Thymus (tissue), 14 donors: ENCODE measurements at places on chromosomes 5 and 9.
A peak's percentile ranks its signal among the peaks of the same experiment; 100 is the strongest.

DNA sequence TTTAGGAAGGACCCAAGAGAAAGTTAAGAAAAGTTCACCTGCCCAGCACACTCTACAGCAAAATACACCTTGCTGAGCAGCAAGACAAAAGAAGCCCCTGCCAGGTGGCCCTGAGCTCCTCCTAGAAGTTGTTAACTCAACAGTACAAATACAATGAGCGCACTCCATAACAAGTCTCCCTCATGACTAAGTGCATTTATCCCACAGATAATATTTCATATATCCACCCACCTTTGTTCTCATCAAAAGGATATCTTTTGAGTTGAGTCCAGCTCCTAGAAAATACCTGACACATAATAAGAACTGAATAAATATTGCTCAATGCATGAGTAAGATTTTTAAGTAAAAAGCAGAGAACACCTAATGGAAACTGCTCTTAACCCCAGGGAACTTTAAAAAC, 73.3 kb downstream of the ABCA1 start:
- H3K4me1 ChIP-seq, result peaks cover 3% of the 10 kb centered on the region
- DNase-seq, result no peak
- H3K4me3 ChIP-seq, result no peak overlapping the region

DNA sequence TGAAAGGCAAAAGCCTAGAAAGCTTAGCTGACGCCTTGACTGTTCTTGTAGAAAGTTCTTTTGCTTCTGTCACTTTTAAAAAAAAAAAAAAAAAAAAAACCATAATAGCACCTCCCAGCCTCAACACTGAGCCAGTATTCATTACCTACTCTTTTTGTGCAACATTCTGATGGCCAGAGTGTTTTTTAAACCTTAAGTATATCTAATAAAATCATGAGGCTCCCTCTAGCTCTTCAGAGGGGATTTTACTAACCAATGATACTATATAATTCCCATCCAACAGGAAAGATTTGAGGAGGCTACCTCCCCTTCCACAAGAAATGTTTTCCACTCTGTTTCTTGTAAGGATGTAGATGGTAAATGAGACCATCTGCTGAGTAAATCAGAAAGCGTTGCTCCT, 3.9 kb downstream of the BNC2 start:
- no peak for DNase-seq
- H3K27me3 ChIP-seq, result peaks cover 45% of the 10 kb centered on the region
- no peaks in the 10 kb centered on the region for H3K36me3 ChIP-seq
- H3K4me1 ChIP-seq, result peaks cover 3% of the 10 kb centered on the region
- H3K27ac ChIP-seq, result no peak overlapping the region

GRCh38 chr5:125926172-125926571, 497.0 kb upstream of the GRAMD2B start:
- H3K27me3 ChIP-seq, result no peaks in the 10 kb centered on the region
- DNase-seq, result no peak
- H3K4me1 ChIP-seq, result no peaks in the 10 kb centered on the region

- no peaks in the 10 kb centered on the region for H3K4me1 ChIP-seq
- DNase-seq, result no peak
- H3K27ac ChIP-seq, result no peak overlapping the region
- H3K27me3 ChIP-seq, result no peaks in the 10 kb centered on the region
Measured at GRCh38 chr5:143659599-143660238, 152.2 kb upstream of the HMHB1 start.

DNA sequence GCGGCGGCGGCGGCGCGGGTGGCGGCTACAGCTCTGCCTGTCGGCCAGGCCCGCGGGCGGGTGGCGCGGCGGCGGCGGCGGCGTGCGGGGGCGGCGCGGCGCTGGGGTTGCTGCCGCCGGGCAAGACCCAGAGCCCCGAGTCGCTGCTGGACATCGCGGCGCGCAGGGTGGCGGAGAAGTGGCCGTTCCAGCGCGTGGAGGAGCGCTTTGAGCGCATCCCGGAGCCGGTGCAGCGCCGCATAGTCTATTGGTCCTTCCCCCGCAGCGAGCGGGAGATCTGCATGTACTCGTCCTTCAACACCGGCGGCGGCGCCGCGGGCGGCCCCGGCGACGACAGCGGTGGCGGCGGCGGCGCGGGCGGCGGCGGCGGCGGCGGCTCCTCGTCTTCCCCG, 296 bp downstream of the ZSWIM6 start:
- peaks cover 18% of the 10 kb centered on the region for H3K4me1 ChIP-seq
- peaks cover 59% of the 10 kb centered on the region for H3K27me3 ChIP-seq
- peak overlapping the region; percentile 91 for H3K4me3 ChIP-seq
- no peaks in the 10 kb centered on the region for H3K36me3 ChIP-seq
- peak; percentile 61 for DNase-seq
- H3K27ac ChIP-seq, result peak overlapping the region; percentile 88

- no peaks in the 10 kb centered on the region for H3K36me3 ChIP-seq
- no peaks in the 10 kb centered on the region for H3K27me3 ChIP-seq
- DNase-seq, result no peak
- no peak overlapping the region for H3K27ac ChIP-seq
- no peaks in the 10 kb centered on the region for H3K4me1 ChIP-seq
Measured at GRCh38 chr5:88290801-88291200, 22.2 kb upstream of the TMEM161B start.

DNA sequence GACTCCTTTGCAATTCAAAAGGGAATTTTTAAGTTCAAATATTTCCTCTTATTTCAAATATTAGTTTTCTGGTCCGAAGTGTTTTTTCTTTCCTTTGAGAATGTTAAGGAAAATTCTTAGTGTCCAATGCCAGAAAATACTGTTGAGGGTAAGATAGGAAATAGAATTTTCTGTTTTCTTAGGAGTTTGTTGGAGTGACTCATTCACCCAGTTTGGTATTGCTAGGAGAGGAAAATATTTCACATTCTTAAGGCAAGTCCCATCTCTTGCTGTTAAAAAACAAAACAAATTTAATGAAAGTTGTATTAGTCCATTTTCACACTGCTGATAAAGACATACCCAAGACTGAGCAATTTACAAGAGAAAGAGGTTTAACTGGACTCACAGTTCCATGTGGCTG, 349.2 kb upstream of the ADAMTSL1 start:
- DNase-seq, result no peak
- H3K27ac ChIP-seq, result no peak overlapping the region
- H3K4me3 ChIP-seq, result no peak overlapping the region
- H3K27me3 ChIP-seq, result no peaks in the 10 kb centered on the region

DNA sequence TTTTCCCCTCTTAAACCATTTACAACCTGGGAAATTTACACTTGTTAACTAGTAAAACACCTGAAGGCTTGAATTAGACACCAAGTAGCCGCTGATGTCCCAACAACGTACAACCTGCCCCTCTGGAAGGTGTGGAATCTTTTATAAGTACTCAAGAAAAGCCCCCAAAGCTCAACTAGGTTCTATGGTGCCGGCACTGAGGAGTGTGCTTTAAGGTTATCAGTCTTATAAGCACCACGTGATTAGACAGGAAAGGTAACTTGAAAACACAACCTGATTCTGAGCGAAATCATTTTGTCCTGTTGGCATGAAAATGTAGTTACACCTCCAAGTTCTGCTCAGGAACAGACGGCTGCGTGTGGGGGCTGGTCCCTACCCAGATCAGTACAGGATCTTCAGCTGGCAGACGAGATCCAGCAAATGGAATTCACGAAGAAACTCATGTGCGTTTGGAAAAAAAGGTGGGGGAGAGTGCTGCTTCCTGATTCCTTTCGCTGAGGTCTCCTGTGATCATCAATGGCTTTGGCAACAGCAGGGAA, 195.5 kb downstream of the MEF2C start:
- DNase-seq, result no peak
- H3K4me1 ChIP-seq, result no peaks in the 10 kb centered on the region
- H3K27me3 ChIP-seq, result peaks cover 85% of the 10 kb centered on the region
- H3K4me3 ChIP-seq, result no peak overlapping the region

GRCh38 chr9:111926421-111926875, 29.8 kb downstream of the UGCG start:
- DNase-seq, result peak; percentile 87
- no peak overlapping the region for H3K4me3 ChIP-seq
- no peaks in the 10 kb centered on the region for H3K27me3 ChIP-seq
- H3K4me1 ChIP-seq, result peaks cover 21% of the 10 kb centered on the region

- DNase-seq, result no peak
- no peaks in the 10 kb centered on the region for H3K27me3 ChIP-seq
- no peak overlapping the region for H3K27ac ChIP-seq
- no peaks in the 10 kb centered on the region for H3K4me1 ChIP-seq
- no peak overlapping the region for H3K4me3 ChIP-seq
Measured at GRCh38 chr9:90290716-90291485, 351.7 kb downstream of the DIRAS2 start.

- no peak for DNase-seq
- no peaks in the 10 kb centered on the region for H3K36me3 ChIP-seq
- H3K4me3 ChIP-seq, result no peak overlapping the region
- H3K27me3 ChIP-seq, result no peaks in the 10 kb centered on the region
- no peaks in the 10 kb centered on the region for H3K4me1 ChIP-seq
Measured at GRCh38 chr5:142578161-142578830, 107.6 kb downstream of the FGF1 start.

DNA sequence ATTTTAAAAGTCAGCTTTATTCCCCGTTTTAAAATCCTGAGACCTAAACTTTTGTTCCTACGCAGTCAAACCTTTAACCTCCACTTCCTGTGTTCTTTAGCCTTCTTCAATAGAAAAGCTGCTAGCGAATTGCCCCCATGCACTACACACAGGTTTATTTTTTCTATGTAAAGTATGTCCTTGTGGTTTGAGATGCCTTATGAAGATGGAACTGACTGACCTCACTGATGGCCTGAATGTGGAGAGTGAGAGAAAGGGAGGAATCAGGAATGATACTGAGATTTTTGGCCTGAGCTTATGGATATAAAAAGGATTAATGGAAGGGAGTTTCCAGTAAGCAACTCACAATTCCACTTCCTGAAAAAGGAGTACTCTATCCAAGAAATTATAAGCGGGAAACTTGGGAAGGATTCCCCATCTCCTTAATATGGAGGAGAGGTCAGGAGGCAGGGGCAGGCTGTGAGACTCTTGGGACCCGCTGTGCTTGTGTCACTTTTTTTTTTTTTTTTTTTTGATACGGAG, 89.5 kb downstream of the UGCG start:
- no peak overlapping the region for H3K4me3 ChIP-seq
- H3K36me3 ChIP-seq, result no peaks in the 10 kb centered on the region
- H3K27me3 ChIP-seq, result no peaks in the 10 kb centered on the region
- no peaks in the 10 kb centered on the region for H3K4me1 ChIP-seq
- H3K27ac ChIP-seq, result peak overlapping the region; percentile 31

- H3K27me3 ChIP-seq, result no peaks in the 10 kb centered on the region
- no peak overlapping the region for H3K27ac ChIP-seq
- H3K4me1 ChIP-seq, result no peaks in the 10 kb centered on the region
- DNase-seq, result no peak
- H3K4me3 ChIP-seq, result no peak overlapping the region
Measured at GRCh38 chr5:175290379-175290778, 153.6 kb downstream of the DRD1 start.

DNA sequence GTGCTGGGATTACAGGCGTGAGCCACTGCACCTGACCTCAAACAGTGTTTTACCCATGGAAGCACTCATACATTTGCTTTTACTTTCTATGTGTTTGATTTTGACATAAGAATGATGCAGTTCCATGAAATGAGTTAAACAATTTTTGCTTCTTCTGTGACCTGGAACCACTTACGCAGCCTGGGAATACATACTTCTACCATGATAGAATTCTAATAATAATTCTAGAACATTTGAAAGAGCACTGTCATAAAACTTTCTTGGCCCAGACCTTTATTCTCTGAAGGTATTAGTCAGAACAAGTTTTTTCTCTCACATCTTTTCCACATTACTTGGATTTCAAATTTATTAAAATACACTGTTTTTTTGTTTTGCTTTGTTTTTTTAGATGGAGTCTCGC, 25.3 kb upstream of the COL5A1 start:
- H3K4me3 ChIP-seq, result no peak overlapping the region
- no peaks in the 10 kb centered on the region for H3K36me3 ChIP-seq
- no peak for DNase-seq
- H3K27ac ChIP-seq, result no peak overlapping the region
- H3K4me1 ChIP-seq, result no peaks in the 10 kb centered on the region

- no peaks in the 10 kb centered on the region for H3K36me3 ChIP-seq
- no peak overlapping the region for H3K4me3 ChIP-seq
- no peaks in the 10 kb centered on the region for H3K27me3 ChIP-seq
- DNase-seq, result no peak
- no peak overlapping the region for H3K27ac ChIP-seq
- H3K4me1 ChIP-seq, result no peaks in the 10 kb centered on the region
Measured at GRCh38 chr9:84121991-84122523, 141.5 kb downstream of the RMI1 start.

- no peak overlapping the region for H3K4me3 ChIP-seq
- H3K36me3 ChIP-seq, result no peaks in the 10 kb centered on the region
- H3K4me1 ChIP-seq, result no peaks in the 10 kb centered on the region
- no peak overlapping the region for H3K27ac ChIP-seq
- DNase-seq, result no peak
Measured at GRCh38 chr5:44331471-44332050, 57.7 kb downstream of the FGF10 start.

DNA sequence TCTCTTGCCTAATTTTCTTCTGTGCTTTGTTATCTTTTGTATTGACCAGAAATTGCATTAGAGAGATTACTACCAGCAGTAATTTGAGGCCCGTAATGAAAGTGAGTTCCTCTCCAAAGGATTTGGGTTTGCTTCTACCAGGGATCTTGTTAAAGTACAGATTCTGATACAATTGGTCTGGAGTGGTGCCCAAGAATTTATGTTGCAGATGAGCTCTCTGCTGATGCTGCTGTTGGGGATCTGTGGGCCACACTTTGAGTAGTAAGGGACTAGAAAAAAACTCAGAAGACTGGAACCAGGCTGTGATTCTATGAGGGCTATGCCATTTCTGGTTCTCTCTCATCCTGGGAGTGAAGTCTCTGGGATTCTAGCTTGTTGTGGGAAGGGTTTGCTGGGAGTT, 192.2 kb downstream of the SEC61B start:
- no peaks in the 10 kb centered on the region for H3K27me3 ChIP-seq
- DNase-seq, result no peak
- H3K4me1 ChIP-seq, result no peaks in the 10 kb centered on the region
- no peak overlapping the region for H3K4me3 ChIP-seq

DNA sequence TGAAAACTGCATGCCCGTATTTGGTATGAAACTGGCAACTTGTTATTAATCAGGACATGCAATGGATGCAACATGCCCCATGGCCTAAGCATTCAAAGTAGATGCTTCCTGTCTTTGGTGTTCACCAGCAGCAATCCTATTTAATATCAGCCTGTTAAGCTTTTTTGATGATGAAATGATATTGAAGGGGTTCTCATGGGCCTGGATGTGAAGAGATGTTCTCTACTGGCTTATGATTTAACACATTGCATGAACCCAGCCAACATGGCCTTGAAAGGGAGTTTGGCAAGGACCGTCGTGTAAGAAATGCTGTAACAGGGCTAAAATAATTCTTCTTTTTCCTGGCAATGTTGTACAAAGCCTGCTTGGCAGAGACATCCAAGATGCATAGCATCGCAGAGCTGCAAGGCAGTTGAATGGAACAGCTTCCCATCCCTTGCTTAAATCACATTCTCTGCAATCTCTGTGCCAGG, 111.2 kb downstream of the SMARCA2 start:
- H3K27me3 ChIP-seq, result no peaks in the 10 kb centered on the region
- no peak for DNase-seq
- no peaks in the 10 kb centered on the region for H3K4me1 ChIP-seq
- H3K4me3 ChIP-seq, result no peak overlapping the region

GRCh38 chr9:131010482-131011273, 1.7 kb downstream of the LAMC3 start:
- H3K4me3 ChIP-seq, result no peak overlapping the region
- H3K36me3 ChIP-seq, result no peaks in the 10 kb centered on the region
- DNase-seq, result no peak
- no peaks in the 10 kb centered on the region for H3K4me1 ChIP-seq
- no peak overlapping the region for H3K27ac ChIP-seq

GRCh38 chr5:150186897-150187296, 3.0 kb upstream of the SLC6A7 start:
- no peak overlapping the region for H3K27ac ChIP-seq
- H3K27me3 ChIP-seq, result peaks cover 22% of the 10 kb centered on the region
- no peak for DNase-seq
- H3K4me3 ChIP-seq, result no peak overlapping the region
- H3K4me1 ChIP-seq, result no peaks in the 10 kb centered on the region
